ENCODE measurements at places on chromosomes 7 and 10. TPM values are rescaled to one million over a fixed set of nuclear protein-coding genes. Genes with fewer than 3 reads are reported as not detected.

The ASB15 gene
- 96.2 TPM for total RNA-seq

The RPEL1 gene
- total RNA-seq = not detected

The SPDYE11 gene
- total RNA-seq = not detected

The ASNS gene
- 7.5 TPM for total RNA-seq

The BMPR1A gene
- total RNA-seq = 48.4 TPM

The UNCX gene
- total RNA-seq = not detected

The KLF14 gene
- 0.07 TPM for total RNA-seq

The C7orf33 gene
- not detected for total RNA-seq

The GIMAP7 gene
- total RNA-seq = 24.1 TPM

The MPP7 gene
- total RNA-seq = 15.3 TPM

The MARVELD1 gene
- total RNA-seq = 7.1 TPM

The CHN2 gene
- total RNA-seq = 32.2 TPM
